ENCODE measurements at places on chromosomes 5 and 9.

DNA sequence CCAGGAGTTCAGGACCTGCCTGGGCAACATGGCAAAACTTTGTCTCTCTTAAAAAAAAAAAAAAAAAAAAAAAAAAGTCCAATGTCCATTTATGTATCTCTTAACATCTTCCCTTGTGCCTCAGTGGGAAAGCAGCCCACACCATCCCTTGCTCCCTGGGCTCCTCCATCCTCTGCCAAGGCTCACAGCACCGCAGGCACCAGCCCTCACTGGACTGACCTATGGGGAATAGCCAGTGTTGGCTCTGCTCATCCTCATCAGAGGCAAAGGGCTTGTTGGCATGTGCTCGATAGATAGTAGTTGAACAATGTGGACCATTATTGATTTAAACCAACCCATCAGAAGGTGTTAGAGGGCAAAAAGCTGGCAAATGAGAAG, 61.8 kb upstream of the LRRTM2 start:
- no peak for DNase-seq

- DNase-seq: no peak
Measured at GRCh38 chr5:179112469-179113142, 52.4 kb downstream of the ZNF354C start.

- DNase-seq: no peak
Measured at GRCh38 chr9:117809751-117810150, 105.5 kb downstream of the TLR4 start.

GRCh38 chr9:134374301-134375010, 48.2 kb downstream of the RXRA start:
- DNase-seq: no peak

GRCh38 chr5:76337953-76338451, 65.1 kb upstream of the IQGAP2 start:
- DNase-seq: peak; percentile 73

DNA sequence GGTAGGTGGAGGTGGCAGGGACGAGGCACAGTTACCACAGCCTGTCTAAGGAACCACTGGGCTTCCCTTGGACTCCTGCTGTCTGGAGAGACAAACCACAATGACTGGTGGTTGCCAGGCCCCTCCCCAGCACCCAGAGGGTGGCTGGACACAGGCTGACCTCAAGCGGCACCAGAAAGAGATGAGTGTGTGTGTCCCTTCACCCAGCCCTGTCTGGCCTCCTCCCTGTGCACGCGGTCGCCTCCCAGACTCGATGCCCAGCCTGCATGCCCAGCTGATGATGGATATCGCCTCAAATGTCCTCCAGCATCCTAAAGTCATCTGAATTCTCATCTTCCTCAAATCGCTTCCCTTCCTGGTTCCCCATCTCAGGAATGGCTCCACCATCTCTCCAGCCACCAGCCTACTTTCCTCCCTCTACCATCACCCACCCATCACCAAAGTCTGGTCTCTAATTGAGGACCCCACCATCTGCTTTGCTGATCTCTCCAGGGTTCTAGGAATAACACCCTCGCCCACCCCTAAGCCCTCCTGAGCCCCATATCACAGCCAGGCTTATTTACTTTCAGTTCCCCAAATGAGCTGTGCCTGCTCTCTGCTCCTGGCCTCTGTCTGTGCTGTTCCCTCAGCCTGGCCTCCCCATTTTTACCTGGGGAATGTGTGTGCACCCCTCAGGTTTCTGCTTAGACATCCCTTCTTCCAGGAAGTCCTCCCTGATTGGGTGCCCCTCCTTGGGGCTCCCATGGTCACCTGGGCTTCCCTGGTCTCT, 52.5 kb upstream of the GGTA1 start:
- no peak for DNase-seq

DNA sequence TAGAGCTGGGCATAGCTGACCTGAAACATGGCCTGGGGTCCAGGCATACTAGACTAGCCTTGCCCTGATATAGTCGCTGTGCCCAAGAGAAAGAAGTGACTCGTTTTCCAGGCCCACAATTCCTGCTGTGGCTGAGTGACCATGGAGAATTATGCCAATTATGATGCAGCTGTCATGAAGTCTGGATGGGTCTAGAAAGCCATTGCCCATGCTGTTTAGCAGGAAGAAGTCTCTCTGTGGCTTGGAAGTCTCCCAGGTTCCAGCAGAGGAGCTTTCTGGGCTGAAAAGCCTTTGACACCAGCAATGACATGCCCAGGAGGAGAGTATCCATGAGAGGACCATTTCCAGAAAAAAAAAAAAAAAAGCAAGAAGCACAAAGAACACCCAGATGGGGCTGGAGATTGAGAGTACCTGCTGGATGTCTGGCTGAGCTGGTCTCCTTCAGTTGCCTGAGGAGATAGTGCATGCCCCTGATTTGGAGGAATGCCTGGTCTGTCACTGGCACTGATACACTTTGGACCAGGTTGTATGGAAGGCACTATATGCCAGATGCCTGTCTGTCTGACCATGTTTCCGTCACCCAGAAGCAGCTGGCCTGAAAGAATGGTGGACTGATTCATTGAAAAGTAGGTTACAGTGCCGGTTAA, 128.0 kb upstream of the EPB41L4A start:
- no peak for DNase-seq

GRCh38 chr9:7045361-7045760, 287.6 kb downstream of the KDM4C start:
- no peak for DNase-seq

GRCh38 chr5:153543288-153543687, 52.8 kb downstream of the GRIA1 start:
- no peak for DNase-seq

GRCh38 chr9:18531136-18532065, 57.4 kb downstream of the ADAMTSL1 start:
- no peak for DNase-seq

DNA sequence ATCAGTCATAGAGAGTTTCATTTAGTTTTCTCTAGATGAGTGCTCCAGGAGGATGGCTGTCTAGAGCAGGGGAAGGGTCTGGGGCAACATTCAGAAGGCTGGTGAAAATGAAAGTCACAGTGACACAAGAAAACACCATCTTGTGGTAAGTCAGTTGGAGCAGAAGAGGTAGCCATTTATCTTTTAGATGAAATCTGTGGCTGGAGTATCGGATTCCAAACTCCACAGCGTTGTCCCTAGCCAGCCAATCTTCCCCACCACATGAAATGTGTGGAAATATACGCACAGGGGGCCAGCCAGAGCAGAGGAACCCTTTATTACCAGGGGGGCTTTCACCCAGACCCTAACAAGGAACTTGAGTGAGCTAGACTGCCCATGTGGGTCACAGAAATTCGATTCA, 15.9 kb upstream of the TNFAIP8 start:
- DNase-seq: no peak

DNA sequence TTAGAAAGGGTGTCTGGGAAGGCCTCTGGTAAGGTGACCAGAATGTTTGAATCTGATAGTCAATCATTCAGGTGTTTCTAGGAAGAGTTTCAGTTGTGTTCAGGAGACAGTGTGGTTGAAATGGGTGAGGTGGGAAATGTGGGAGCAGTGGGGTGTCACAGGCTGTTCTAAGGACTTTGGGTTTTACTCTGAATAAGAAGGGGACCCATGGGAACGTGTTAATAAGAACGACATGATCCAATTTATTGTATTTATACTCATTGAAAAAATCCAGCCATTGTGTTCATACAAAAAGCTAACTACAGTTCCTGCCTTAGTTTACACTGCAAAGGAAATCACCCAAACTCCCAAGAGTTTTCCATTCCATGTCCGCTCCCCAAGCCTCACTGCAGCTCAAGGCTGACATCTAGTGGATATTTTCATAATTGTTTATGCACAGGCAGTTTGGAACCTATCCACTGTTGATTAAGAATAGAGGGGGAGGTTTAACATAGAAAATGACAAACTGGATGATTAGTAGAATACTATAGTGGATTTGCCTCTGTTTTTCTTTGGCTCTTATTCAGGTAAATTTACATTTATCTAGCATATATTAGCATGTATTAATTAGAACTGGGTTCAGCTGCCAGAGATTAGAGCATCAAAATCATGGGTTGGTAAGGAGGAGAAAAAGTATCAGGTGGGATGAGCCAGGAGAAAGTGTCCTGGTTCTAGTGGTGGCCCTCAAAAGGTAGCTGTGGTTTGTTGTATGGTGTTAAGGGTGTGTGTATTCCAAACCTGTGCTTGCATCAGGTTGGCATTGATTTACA, 17.7 kb downstream of the CAVIN4 start:
- peak; percentile 50 for DNase-seq
